ENCODE measurements at places on chromosomes 1 and 21. TPM values are rescaled to one million over a fixed set of nuclear protein-coding genes. Genes with fewer than 3 reads are reported as not detected.

The INAVA gene
- 63.1 TPM for total RNA-seq

DNA sequence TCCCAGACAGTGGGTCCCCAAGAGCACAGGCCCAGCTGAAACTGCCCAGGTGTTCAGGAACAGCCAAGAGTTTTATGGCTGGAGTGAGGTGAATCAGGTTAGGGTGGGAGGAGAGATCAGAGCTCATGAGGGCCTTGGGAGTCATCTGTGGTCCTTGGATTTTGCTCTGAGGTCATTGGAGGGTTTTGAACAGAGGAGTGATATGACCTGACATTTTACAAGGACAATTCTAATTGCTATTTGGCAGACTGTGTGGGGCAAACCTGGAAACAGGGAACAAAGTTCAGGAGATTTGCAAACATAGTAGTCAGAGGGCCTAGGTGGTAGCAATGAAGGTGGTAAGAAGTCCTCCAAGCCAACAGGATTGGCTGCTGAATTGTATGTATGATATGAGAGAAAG is 31.1 kb upstream of the LRRN2 start:
- DNase-seq = no peak
- H3K36me3 ChIP-seq = no peaks in the 10 kb centered on the region
- no peak overlapping the region for H3K27ac ChIP-seq
- H3K4me3 ChIP-seq = no peak overlapping the region
- H3K27me3 ChIP-seq = peaks cover 51% of the 10 kb centered on the region
- peaks cover 24% of the 10 kb centered on the region for H3K4me1 ChIP-seq

DNA sequence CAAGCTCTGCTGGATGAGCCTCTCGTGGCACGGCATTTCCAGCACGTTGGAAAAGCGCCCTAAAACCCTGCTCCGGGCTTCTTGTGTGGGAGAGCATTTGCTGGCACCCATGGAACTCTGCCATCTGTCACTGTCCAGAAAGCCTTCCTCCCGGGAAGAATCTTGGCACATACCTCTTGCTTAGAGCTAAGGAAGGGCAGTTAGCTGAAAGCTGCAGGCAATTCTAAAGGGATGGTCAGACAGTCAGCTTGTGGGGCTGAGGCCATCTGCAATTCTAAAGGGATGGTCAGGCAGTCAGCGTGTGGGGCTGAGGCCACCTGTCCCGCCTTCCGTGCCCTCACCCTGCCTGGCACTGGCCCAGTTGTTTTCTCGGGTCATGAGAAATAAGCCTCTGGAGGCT is 139.0 kb upstream of the TMEM51 start:
- no peak overlapping the region for H3K27ac ChIP-seq
- no peak overlapping the region for H3K4me3 ChIP-seq
- no peaks in the 10 kb centered on the region for H3K27me3 ChIP-seq
- H3K36me3 ChIP-seq = no peaks in the 10 kb centered on the region

DNA sequence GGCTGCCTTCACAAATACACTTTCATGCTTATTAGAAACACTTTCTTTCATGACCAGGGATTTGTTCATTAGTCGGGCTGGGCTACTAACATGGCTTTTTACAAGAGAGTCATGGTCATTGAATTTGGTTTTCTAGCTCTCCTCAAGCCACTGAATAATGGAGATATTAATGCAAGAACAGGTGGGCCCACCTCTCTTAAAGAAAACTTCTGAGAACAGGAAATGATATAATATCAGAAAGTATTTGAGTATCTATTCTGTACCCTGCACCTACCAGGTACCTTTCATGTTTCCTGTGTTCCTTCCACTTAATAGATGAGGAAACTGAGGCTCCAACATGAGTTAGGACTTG is 90.0 kb downstream of the TRABD2B start:
- H3K4me3 ChIP-seq = no peak overlapping the region
- H3K27me3 ChIP-seq = no peaks in the 10 kb centered on the region
- no peak overlapping the region for H3K27ac ChIP-seq
- no peak for DNase-seq
- H3K36me3 ChIP-seq = no peaks in the 10 kb centered on the region

GRCh38 chr1:160608057-160608456 is 28.8 kb upstream of the CD84 start:
- no peak for DNase-seq
- H3K4me1 ChIP-seq = no peaks in the 10 kb centered on the region
- H3K36me3 ChIP-seq = no peaks in the 10 kb centered on the region
- no peak overlapping the region for H3K27ac ChIP-seq
- no peak overlapping the region for H3K4me3 ChIP-seq
- H3K27me3 ChIP-seq = no peaks in the 10 kb centered on the region
